ENCODE measurements at places on chromosomes 12 and 14.

- peak; percentile 24 for DNase-seq
These were observed 35.7 kb upstream of the TMEM263 start for GRCh38 chr12:106919910-106920544.

DNA sequence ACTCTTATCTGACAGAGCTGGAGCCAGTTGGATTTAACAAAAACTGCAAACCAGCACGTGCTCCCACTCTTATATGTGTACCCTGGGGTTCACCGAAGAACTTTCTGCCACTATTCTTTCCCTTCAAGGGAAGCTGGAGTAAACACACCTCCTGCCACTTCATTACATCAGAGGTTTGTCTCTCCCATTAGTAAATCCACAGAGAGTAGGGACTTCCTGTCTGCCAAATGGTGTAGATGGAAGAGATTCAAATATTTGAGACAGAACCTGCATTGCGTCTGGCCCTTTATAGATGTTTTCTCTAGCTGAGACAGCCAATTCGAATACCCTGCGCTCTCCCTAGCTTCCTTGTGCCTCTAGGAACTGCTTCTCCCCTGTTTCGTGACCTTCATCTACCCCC is 29.1 kb upstream of the AEBP2 start:
- no peak for DNase-seq

DNA sequence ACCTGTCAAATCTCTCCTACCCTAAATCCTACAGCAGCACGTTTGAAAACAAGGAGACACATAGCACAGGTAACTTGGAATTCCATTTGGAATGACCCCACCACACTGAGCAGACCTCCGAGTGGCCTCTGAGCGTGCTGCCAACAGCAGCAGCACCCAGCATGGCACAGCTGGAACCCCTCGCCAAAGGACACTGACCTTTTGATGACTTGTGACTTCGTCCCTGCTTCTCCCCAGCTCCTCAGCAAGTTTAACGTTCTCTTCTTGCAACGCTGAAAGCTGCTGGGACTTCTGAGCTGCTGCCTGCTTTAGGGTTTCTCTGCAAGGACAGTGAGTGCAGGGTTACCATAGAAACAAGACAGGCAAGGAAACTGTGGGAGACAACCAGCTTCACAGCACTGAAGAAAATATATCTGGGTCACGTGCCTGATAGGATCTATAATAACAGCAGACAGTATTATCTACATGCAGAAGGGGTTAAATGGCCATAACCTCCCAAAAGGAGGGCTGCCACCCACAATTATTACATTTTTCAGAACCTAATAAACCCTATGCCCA is 43.3 kb upstream of the VPS33A start:
- DNase-seq: no peak

- DNase-seq: no peak
These were observed 150.7 kb downstream of the CAND1 start for GRCh38 chr12:67419810-67420209.

- no peak for DNase-seq
These were observed 566.1 kb downstream of the BCL11B start for GRCh38 chr14:98705871-98706300.

GRCh38 chr12:116520225-116520760 is 38.9 kb upstream of the MAP1LC3B2 start:
- DNase-seq: no peak

DNA sequence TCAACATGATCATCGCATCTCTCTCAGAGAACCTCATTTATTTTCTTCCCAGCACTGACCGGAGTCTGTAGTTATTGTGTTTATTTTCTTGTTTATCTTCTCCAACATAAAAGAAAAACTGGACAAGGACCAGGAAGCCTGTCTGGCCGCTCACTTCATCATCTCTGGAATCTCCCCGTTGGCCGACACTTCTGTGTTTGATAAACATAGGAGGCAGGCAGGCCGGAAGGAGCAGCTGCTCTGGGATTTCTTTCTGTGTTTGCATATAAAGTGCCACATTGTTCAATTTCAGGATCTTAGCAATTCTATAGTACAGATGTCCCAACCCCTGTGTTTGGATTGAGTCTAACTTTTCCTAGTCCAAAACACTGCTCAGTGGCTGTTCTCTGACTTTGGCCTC is 53.3 kb downstream of the ACACB start:
- DNase-seq: no peak

- DNase-seq: no peak
These were observed 468.1 kb downstream of the NPAS3 start for GRCh38 chr14:33406766-33407165.

DNA sequence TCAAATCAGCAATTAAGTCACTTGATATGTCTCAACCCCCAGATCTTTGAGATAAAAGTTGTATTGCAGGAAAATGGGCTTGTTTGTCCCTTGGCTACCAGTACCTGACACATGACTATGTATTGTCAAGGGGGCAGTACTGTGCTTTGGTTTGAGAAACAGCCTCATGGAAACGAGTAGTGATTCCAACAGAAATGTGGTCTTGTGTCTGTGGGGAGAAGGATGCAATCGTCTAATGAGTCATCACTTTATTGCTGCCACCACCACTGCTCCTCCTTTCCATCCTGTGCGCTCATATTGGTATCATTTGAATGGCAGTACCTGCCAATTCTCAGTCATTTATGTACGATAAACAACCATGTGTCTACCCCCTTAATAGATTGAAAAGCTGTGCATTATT is 72.8 kb upstream of the ARHGAP5 start:
- DNase-seq: no peak

- DNase-seq: no peak
These were observed 23.1 kb upstream of the C12orf42 start for GRCh38 chr12:103518899-103519298.

DNA sequence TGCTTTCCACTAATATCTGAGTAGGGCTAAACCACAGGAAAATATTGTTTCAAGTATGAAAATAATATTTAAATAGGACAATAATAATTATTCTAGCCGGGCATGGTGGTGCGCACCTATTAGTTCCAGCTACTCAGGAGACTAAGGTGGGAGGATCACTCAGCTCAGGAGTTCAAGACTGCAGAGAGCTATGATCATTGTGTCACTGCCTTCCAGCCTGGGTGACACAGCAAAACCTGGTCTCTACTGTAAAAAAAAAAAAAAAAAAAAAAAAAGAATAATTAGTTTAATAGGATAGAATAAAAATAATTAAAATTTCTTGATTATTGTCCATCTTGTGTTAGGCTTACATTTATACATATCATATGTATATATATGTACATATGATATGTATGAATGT is 38.5 kb upstream of the BAZ1A start:
- no peak for DNase-seq

GRCh38 chr12:124368421-124369032 is 73.6 kb downstream of the RFLNA start:
- no peak for DNase-seq

GRCh38 chr14:57512220-57512619 is 18.6 kb upstream of the CCDC198 start:
- no peak for DNase-seq

- DNase-seq: no peak
These were observed 195.6 kb downstream of the TTC7B start for GRCh38 chr14:90620568-90621077.

- DNase-seq: no peak
These were observed 67.1 kb downstream of the CRACR2A start for GRCh38 chr12:3685830-3686229.

DNA sequence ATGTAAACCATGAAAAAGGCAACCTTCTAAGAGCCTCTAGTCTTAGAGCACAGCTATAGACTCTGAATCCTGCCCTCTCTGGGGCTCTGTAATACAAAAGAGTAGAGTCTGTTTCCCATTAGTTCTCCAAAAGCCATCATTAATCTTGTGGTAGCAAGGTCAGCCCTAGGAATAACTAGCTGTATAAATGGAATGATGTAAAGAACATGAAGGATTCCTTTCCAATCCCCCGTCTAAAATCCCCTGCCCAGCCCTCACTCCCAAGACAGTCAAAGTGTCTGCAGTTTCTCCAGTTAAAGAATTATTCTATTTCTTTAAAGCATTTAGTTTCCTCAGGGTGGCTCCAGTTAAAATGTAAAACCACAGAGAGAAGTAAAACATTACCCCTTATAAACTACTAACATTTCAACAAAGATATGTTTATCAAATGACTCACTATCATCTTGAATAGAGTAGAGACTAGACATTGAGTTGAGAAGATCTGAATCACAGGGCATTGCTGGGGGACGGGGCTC is 104.2 kb downstream of the ST8SIA1 start:
- DNase-seq: no peak

GRCh38 chr14:32764131-32764530 is 174.5 kb upstream of the NPAS3 start:
- DNase-seq: no peak

- no peak for DNase-seq
These were observed 498.9 kb upstream of the RGS6 start for GRCh38 chr14:71433303-71433702.

DNA sequence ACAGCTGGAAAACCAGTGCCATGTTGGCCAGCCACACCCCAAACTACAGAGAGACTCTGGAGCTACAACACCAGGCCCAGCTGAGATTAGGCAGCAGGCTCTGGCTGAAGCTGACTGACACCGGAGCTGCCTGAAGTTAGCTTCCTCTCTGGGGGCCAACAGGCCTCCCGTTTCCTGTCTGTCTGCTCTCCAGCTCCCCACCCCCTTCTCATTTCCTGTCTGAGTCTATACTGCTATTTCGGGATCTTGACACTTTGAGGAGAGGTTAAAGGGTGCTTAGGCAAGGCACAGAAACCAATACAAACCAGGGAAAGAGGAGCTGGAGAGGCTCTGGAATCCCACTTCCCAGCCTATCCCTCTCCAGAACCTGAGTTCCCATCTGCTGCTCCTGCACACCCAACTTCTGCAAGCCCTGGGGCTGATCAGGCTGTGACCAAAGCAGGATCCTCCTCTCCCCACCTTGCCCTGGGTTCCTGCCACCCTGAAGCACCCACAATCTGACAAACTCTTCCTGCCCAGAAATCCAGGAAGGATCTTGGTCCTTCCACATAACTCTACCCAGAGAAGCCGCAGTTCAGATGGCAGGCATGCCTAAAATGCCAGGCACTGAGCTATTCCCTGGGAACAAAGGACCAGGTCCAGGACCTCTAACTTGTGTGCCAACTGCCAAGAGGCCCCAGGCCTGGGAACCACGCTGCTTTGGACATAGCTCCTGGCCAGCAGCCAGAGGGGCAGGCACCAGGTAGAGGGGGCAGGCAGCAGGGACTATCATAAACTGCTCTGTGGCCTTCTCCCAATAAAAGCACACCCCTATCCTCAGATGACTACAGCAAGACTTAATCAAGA is 39.9 kb downstream of the PRPF40B start:
- DNase-seq: peak; percentile 84

- DNase-seq: no peak
These were observed 39.0 kb downstream of the SLCO1B1 start for GRCh38 chr12:21169878-21170472.

GRCh38 chr12:112122823-112123690 is 2.3 kb upstream of the TRAFD1 start:
- DNase-seq: no peak

DNA sequence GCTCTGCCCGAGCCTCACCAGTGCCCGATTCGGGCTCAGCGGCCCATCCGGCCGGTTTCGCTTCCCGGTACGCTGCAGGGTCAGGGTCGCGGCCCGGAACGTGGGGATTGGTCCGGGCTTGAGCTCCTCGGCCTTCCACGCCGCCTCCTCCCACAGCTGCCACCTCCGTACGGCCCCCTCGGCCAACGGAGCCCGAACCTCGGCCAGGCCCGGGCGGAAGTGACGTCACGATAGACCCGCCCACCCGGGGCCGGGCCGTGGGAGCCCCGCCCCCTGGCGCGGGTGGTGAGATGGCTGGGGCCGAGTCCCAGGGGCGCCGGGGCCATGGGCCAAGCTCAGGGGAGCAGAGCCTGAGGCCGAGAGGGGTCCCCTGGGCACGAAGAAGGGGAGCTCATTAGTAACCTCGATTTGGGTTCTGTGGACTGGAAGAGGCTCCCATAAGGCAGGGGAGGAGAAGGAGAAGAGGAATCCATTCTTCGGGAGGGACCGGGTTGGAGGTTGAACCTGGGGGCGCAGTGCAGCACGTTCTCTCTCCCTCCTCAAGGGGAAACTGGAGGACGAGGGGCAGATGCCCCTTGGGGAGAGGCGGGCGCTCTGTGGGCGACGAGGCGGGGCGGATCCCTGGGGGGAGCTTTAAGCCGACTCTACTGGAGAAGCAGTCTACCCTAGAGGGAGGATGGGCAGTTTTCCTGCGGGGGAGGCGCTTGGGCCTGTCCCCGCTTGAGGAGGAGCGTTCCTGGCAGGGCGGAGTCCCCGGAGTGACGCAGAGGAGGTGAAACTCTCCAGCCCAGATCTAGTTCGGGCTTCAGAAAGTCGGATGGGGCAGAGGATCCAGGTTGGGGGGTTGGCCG is at the start of gene MLF2:
Gene MLF2 (minus strand): TSS at position 221 of the 851 bp plus-strand sequence. CDS start 807 bp downstream, outside the sequence.
- DNase-seq: peak; percentile 97

DNA sequence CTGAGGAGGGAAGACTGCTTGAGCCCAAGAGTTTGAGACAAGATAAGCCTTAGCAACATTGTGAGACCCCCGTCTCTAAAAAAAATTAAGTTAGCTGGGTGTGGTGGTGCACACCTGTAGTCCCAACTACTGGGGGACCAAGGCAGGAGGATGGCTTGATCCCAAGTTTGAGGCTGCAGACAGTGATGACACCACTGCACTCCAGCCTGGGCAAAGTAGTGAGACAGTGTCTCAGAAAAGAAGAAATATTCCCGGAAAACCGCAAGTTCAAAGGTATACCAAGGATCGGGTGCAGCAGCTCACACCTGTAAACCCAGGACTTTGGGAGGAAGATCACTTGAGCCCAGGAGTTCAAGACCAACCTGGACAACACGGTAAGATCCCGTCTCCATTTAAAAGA is 5.8 kb downstream of the PTGES3 start:
- DNase-seq: no peak

DNA sequence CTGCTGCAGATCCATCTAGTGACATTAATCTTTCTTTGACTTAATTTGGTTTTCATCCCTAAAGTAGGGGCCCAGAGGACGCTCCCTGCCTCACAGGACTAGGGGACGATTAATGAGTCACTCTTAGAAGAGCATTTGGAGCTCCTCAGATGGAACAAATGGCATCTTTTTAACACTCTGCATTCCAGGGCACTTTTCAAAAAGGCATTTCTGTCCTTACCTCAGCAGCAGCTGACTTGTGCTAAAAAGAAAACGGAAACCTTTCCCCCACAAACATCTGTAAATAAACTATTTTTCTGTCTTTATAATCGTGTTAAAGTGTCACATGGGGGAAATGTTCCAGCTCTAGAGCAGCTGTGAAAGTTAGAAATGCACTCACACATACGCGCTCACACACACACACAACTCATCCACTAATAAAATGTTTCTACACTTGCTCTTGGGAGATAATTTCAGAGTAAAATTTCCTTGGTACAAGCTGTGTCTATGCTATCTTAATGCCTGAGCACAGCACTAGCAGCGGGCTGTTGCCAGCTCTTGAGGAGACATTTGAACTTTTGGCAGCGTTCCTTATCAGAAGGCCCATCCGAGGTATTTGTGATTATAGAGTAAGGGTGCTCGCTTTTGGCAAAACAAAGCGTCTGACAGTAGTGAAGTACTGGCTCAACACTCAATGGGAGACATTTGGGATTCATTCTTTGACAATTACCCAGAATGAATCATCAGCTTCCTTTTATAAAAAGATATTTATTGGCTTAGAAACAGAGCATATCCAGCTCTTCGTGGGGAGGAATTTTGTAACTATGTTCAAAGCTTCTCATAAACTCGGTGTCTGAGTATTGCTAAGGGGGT is 141.3 kb downstream of the PLXNC1 start:
- DNase-seq: no peak
